ENCODE measurements at places on chromosomes 5 and 9.

GRCh38 chr5:14471507-14471906, 110.1 kb upstream of the OTULINL start:
- DNase-seq, result no peak

- DNase-seq, result no peak
These were observed 124.8 kb downstream of the FRMD3 start for GRCh38 chr9:83413367-83413766.

DNA sequence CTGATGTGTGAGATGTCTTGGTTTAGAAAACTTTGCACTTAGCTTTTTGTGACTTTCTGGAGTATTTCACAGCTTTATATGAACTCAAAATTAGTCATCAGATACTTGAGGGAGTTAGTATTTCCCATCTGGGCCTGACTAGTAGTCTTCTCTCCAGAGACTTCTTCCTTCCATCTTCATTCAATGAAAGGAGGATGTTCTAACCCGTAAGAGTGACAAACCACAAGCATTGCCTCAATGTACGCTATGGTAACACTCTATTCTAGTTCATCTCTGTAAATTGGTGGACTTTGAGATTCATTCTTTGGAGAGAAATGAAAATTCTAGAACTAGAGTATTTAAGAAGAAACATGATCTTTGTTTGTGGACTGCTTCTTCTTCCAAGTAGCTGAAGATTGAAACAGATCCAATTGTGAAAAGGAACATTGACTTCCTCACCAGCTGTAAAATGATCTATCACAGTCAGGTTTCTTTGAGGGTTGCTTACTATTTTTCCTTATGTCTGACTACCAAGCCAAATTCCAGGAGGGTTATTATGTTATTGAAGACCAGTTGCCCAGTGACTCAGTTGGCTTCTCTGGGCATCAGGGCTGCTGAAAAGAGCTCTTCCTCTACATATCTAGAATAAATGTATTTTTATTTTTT, 157.6 kb downstream of the SLC12A2 start:
- no peak for DNase-seq

GRCh38 chr5:173457482-173457881, 129.3 kb upstream of the STC2 start:
- no peak for DNase-seq

- DNase-seq, result no peak
These were observed 43.8 kb downstream of the SPINK5 start for GRCh38 chr5:148107608-148108007.

- no peak for DNase-seq
These were observed 35.3 kb downstream of the NDFIP1 start for GRCh38 chr5:142143878-142144277.

DNA sequence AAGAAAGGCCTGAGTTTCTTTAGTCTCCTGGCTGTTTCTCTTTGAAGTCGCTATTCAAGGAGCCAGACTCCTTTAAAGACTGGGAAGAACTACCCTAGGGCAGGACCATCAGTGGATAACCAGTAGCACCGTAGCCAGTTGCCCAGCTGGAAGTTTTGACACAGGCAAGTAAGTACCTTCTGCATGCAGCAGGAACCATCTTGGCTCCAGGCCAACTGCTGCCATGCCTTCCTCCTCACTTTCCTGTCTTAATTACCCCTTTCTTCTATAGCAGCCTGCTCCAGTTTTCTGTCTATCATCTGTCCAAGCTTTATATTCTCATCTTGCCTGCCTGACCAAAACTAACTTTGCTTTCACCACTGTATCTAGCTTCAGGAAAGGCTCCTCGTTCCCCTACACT, 149.7 kb upstream of the SV2C start:
- no peak for DNase-seq

DNA sequence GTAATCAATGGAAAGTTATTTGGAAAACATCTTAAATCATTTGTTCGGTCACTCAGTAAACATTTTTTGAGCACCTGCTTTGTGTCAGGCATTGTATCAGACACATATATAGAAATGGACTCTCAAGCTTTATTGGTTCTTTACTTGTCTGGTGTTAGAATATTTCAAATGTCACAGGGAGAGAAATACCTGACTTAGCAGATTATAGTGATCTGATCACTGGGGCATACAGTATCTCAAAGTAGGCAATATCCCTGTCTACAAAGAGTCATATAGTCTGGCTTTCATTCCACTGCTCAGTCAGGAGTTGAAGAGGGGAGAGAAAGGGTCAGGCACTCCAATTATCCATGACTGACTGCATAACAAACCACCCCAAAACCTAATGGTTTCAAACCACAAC, 30.2 kb downstream of the ENTREP1 start:
- no peak for DNase-seq

- DNase-seq, result peak; percentile 57
These were observed 194.3 kb downstream of the PALM2AKAP2 start for GRCh38 chr9:109974143-109974917.

All from activated naive CD4-positive, alpha-beta T cell treated with anti-CD3 and anti-CD28 coated beads, Interleukin-2, amount 50 U/mL, for 16 hours (primary cell).